ENCODE measurements at places on chromosomes 5 and 9.
A peak's percentile ranks its signal among the peaks of the same experiment; 100 is the strongest.

GRCh38 chr9:69376651-69377050 lies 51.6 kb downstream of the ENTREP1 start:
- DNase-seq, result no peak

- no peak for DNase-seq
Measured at GRCh38 chr5:158920736-158921135, 179.0 kb downstream of the EBF1 start.

GRCh38 chr9:94083384-94083783 lies 880 bp upstream of the PTPDC1 start:
- DNase-seq, result no peak

GRCh38 chr5:39566029-39566428 lies 141.2 kb upstream of the DAB2 start:
- no peak for DNase-seq

DNA sequence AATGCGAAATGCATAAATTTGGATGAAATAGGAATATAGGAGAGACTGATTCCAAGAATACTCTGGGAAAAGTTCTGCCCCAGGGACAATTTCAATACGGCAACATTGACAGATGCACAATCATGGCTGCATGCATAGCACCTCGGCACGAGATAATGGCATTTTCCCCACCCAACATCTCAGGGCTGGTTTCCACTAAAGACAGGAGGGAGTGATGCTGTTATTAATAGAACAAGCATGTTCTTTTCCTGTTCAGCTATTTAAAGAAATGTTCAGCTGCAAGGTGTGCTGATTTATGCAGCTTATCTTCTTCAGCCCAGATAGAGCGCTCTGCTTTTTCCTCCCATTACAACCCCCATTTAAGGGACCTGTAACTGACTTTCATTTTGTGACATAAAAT lies 740.2 kb downstream of the TLR4 start:
- DNase-seq, result no peak

GRCh38 chr9:137589441-137590122 lies 730 bp downstream of the ZMYND19 start:
- DNase-seq, result no peak

DNA sequence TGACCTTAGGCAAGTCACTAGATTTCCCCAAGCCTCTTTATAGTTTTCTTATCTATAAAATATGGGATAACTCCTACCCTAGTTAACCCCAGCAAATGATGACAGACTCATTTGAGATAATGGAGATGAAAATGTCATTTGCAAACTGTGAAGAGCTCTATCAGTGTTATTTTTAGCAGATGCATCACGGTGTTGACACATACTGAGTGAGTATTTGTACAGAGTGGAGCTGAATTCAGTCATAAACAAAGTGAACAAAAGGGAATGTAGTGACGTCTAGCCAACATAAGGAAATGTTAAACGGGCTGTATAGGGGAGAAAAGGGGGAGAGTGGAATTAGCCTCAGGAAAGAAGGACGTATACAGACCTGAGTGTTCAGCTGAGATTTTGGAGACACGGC lies 75.9 kb downstream of the NMUR2 start:
- DNase-seq, result no peak

- DNase-seq, result no peak
Measured at GRCh38 chr5:116037236-116037822, 5.1 kb downstream of the ARL14EPL start.

- no peak for DNase-seq
Measured at GRCh38 chr5:1881731-1882336, 891 bp downstream of the IRX4 start.

- DNase-seq, result no peak
Measured at GRCh38 chr5:108801776-108802175, 54.1 kb downstream of the FER start.

- peak; percentile 47 for DNase-seq
Measured at GRCh38 chr9:105694848-105695581, 674 bp downstream of the TMEM38B start.

DNA sequence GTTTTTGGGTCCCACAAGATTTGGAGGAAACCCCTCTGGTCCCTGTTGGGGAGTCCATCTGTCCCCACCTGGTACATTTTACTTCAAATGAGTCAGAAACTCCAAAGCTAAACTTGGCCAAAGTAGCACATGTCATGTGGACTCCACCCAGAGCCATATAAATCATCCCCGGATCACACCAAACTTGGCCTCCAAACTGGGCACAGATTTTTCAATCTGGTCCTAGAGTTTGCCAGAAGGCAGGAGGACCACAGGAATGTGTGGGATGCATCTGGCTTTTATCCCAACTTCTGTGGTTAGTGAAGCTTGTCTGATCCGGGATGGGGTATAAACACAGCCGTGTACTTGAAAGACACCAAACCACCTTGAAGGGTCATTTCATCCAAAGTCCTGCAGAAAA lies 66.3 kb downstream of the MAT2B start:
- DNase-seq, result no peak

DNA sequence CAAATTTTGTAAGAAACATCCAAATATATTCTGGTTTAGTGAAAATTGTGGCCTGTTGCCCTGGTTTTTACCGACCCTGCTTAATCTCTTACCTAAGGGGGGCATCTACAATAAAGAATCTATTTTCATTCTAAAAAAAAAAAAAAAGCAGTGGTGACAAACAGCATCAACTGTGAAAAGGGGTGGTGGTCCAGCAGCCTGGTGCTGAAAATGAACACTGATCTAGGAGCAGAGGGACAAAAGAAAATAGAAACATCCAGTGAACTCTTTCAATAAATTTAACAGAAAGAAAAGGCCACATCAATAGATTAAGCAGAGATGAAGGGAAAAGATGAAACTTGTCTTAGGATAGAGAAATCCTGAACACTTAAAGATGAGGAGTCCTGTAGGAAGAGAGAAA lies 348.7 kb upstream of the GRAMD2B start:
- DNase-seq, result no peak

GRCh38 chr9:1458503-1458902 lies 408.3 kb downstream of the DMRT2 start:
- DNase-seq, result no peak

- DNase-seq, result no peak
Measured at GRCh38 chr9:75063556-75064305, 24.2 kb downstream of the NMRK1 start.

DNA sequence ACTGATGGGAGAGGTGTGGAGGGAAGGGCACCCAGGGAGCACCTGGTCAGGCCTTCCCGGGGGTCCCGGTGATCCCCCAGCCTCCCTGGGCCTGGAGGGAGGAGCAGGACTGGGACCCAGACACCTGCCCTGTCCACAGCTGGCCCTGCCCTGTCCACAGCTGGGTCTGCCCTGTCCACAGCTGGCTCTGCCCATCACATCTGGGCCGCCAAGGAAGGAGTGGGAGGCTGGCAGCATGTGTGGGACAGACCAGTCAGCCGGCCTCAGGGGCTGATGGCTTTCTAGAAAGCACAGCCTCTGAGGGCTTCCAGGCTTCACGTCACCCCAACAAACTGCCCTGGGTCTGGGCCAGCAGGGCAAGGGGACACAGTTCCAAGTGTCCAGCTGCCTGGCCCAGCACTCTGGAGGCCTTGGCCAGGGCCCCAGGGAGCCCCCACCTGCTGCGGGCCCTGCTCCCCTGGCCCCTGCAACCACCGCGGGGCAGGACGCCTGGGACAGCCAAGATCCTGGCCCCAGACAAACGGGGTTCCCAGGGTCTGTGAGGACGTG lies 12.2 kb downstream of the DNLZ start:
- no peak for DNase-seq

DNA sequence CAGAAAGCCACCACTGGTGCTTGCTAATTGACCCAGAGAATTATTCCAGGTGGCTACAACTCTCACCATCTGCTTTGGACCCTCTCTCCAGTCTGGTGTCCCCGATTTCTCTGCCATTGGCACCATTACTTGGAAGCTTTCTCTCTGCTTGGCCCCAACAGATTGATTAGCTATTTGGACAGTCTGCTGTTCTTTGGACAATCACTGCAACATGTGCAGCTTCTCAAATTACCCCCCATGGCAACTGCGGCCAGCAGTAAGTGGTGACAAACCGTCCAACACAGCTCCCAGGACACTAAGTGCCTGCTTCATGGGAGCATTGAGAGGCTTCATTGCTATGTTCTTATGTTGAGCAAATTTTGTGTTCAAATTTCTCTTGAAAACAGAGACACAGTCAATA lies 309.8 kb downstream of the TAF11L14 start:
- no peak for DNase-seq

GRCh38 chr5:57276353-57276752 lies 102.5 kb downstream of the GPBP1 start:
- no peak for DNase-seq

DNA sequence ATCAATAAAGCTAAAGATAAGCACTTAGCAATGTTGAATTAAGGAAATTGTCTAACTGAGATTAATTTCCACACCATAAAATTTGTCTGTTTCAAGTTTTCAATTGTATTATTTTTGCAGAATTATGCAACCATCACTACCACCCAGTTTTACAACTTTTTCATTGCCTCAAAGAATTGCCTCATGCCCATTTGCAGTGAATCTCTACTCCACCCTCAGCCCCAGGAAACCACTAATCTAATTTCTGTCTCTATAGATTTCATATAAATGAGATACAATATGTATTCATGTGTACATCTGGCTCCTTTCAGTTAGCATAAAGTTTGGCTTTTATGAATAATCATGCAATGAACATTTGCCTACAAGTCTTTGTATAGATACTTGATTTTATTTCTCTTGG lies 72.9 kb downstream of the PTCD2 start:
- DNase-seq, result no peak

GRCh38 chr5:167850911-167851310 lies 440.5 kb upstream of the WWC1 start:
- DNase-seq, result no peak

DNA sequence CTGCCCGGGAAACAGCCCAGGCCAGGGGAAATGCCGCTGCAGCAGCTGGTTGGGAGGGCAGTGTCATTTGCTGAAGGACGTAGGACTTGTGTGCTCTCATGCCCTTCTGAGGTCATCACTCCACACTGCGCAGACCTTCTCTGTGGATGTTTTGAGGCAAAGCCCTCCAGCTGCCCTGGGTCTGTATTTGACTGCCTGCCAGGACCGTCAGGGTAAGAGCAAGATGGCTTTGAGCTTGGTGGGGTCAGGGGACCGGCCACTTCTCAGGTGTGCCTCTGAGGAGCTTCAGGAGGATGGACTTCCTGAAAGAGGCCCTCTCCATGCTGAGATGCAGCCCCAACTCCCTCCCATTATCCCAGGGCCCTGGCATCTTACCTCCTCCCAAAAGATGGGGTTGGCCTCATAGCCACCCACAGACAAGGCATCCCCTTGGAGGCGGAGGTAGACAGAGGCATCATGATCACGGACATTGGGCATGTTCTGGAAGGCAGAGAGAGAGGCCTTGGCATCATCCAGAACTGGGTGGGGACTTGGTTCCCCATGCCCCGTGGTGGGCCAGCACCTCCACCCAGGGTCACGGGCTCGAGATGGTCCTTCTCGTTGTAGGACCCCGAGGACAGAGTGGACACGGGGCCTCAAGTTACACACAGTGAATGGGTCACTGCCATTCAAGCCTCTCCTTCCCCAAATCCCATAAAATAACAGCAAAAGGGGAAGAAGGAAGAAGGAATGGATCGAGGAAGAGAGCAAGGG lies 19.4 kb downstream of the SARDH start:
- no peak for DNase-seq

DNA sequence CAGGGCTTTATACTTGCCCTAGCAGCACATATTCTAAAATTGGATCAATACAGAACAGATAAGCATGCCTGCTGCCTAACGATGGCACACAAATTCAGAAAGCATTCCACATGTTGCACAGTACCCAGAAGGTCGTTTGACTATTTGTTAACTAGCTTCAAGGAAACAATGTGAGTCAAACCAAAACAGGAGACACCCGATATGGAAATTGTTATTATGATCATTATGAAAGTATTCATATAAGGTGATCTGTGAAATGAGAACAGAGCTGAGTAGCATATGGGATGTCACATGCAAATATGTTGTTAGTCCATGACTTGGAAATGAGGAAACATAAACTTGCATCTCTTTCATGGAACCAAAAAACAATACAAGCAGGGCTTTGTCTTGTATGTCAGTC lies 56.3 kb upstream of the BICD2 start:
- DNase-seq, result no peak

GRCh38 chr5:64341340-64341739 lies 164.5 kb upstream of the RGS7BP start:
- DNase-seq, result no peak

DNA sequence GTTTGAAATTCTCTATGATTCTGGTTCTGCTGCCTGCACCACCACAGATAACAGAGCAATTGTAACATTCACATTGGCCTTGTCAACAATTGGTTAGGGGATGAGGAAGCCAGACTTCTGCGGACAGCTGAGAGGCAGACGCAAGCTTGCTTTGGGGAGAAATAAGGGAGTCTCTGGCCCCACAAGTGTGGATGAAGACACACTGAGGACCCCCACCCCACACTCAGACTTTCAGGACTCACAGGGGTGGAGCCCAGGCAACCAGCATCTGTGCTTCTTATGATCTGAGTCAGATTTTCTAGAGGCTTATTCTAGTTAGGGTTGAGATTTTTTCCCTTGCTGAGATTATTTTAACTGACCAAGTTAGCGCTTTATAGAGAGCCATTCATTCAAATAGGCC lies 140.3 kb upstream of the IRX2 start:
- DNase-seq, result no peak

DNA sequence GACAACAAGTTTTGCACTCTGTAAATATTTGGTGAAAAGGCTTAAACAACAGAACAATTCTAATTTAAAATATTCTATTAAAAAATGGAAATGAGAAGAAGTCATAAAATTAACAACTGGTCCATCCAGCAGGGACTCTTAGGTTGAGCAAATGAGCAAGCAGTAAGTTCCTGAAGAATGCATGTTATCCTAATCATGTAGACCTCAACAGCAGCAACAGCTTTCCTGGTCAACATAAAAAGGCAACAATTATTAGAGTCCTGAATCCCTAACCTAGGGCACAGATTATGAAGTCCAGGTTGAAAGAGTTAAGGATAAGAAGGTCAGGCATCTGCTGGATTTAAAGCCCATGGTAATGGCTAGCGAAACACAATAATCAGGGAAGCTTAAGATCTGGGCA lies 120.9 kb downstream of the SSBP2 start:
- DNase-seq, result no peak

DNA sequence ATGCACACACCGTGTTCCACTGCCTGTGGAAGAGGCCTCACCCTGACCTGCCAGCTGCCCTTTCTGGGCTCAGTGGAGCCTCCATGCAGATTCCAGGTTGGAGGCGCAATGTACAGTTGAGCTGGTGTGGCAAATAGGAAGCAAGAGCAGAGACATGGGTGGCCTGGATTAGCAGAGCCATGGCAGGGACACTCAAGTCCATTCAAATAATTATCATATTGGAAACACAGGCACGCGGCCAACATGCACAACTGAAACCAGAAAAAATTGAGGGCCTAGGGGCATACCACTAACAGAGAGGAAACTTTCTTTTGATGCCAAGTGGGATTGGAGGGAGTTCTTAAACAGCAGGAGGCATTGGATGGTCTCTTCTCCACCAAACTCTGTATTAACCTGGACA lies 35.8 kb downstream of the OTULINL start:
- DNase-seq, result no peak
